Right cardiac atrium (tissue), 5 donors: ENCODE measurements at places on chromosomes 16 and 17.

GRCh38 chr16:86509759-86510464 lies 415 bp upstream of the FOXF1 start:
- no peak for DNase-seq

DNA sequence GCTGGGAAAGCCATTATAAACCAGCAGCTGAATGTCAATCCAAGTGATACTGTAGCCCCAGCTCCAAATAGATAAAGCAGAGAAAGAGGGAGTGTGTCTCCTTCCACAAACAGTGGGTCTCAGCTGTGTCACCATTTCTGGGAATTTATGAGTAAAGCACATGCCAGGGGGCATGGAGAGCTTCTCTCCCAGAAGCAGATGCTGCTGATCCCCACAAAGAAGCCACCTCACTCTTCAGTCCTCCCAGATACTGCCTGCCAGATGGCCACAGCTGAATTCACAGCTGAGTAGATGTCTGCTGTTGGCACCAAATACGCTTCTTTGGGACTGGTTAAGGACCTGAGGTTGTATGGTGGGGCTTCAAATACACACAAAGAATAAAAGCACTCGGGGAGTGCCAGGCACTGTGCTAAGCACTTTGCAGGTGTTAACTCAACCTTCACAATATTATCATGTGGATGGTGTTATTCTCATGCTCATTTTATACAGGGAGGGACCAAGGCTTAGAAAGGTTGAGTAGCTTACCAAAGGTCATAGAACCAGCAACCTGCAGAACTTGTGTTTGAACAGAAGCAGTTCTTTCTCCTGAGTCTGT lies 298.3 kb downstream of the CDH11 start:
- no peak for DNase-seq

GRCh38 chr17:66073384-66073783 lies 118.5 kb downstream of the CEP112 start:
- DNase-seq, result no peak

DNA sequence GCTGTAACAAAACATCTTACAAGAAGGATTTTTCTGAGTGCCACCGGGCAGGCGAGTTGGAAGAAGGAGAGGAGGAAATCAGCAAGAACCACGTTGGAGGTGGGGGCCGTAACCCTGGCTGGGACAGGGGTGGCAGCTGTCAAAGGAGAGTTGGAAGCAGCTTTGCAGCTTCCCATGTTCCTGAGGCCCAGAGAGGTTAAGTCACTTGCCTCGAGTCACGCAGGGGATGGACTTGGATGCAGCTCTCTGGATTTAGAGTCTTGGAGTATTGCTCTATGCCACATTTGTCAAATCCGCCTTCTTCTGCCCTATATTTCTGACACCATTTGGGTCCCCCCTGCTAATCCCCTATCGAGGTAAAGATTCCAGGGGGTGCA lies 83.0 kb upstream of the CIBAR2 start:
- DNase-seq, result peak; percentile 4

DNA sequence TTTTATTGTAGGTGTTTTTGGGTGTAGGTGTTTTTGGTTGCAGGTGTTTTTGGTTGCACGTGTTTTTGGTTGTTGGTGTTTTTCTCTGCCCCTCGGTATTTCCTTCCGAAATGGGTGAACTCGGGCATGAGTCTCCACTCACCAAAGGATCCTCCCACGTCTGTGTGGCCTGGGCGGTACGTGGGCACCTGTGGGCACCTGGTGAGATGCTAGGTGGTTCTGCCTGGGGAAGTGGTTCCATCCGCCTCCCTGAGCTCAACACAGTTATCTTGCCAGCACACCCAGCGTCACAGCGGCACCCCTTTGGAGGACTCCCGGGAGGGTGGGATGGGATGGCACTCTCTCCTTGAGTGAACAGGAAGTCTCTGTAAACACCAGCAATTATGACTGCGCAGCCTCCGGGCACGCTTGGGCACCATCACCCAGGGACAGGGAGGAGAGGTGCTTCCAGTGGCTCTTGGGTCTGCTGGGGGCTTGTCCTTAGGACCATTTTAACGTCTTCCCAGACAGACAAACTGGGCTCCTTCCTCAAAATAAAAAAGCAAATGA lies 29.8 kb downstream of the COX4I1 start:
- DNase-seq, result no peak

DNA sequence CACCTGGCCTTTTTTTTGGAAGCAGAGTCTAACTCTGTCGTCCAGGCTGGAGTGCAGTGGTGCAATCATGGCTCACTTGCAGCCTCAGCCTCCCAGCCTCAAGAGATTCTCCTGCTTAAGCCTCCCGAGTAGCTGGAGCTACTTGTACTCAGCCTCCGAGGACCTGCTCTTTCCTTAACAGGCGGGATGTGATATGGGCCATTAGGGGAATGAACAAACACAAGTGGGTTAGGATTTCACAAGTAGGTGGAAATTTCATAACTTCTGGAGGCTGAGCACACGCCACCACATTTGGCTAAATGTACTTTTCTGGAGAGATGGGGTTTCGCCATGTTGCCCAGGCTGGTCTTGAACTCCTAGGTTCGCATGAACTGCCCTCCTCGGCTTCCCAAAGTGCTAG lies 4.1 kb downstream of the PAM16 start:
- DNase-seq, result no peak

GRCh38 chr17:27417596-27418365 lies 38.5 kb upstream of the KSR1 start:
- DNase-seq, result no peak

GRCh38 chr17:63189930-63190329 lies 223.9 kb downstream of the TANC2 start:
- no peak for DNase-seq

DNA sequence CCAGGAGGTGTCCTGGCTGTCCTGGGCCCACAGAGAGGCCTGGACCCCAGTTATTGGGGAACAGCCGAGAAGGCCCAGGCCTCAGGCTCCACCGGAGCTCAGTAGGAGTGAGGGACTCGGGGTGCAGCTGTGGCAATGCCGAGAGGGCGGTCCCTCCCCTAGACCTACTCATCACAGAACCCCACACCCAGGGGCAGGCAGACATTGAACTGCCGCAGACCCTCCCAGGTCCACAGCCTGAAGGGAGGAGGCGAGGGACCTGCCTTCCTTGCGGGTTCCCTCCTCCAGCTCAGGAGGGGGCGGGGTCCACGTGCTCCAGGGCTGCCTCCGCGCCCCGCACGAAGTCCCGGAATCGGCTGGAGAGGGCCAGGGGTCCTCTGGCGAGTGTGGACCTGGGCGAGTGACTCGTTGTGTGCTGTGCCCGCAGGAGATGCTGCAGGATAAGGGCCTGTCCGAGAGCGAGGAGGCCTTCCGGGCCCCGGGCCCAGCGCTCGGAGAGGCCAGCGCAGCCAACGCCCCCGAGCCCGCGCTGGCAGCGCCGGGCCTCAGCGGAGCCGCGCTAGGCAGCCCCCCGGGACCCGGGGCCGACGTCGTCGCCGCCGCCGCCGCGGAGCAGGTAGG lies 3.9 kb downstream of the TBX4 start:
- DNase-seq, result no peak

DNA sequence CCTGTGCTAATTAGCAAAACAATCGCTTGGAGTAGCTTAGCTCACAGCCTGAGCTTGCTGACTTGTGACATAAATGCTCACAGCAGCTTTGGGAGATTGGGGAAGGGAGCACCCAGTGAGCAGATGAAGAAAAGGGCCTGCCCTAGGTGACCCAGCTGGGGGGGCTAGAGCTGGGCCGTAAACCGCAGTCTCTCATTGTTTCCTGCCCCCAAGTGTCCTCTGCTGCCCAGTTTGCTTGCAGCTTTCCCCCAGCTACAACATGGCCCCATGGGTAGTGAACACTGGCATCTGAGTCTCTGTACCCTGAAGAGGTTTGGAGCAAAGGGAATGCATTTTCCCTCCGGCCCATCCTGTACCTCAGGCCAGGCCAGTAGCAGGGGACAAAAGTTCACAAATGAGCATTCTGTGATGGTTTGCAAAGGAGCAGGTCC lies 349.4 kb downstream of the SLC39A11 start:
- DNase-seq, result no peak

DNA sequence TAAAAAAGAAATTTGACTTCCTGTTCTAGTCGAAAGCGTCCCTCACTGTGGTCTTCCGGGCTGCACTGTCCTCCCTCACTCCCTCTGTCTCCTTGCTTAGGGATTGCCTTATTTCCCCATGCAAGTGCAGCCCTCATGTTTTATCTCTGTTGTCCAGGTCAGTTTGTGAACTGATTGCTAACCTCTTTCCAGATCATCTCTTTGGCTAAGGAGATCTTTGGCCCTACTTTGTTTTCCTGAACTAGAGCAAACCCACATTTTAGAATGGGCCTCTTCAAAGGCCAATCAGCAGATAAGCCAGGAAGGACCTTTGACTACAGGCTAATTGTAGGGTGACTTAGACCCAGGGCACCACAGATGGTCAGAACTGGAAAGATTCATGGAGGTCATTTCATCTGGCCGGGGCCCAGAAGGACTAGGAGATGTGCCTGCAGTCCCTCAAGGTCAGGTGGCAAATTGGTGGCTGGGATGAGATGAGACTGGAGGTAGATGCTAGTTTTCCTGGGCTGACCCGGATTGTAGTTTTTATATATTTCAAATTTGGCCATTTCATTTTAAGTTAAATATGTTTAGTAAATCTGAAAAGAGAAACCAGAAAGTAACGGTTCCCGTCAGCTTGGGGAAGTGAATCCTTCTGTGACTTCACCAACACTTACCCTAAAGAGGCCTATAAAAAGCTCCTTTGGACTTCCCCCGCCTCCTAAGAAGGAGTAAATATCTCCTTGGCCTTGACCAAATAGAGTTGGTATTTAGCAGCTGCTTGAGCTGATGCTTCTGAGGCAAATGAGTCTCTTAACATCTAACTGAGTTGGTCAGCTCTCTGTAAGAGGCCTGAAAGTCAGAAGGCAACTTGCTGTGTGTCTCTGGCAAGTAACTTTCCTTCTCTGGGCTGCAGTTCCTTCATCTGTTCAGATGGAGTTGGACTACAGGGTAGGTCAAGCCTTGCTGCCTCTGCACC lies 6.2 kb upstream of the SLC25A19 start:
- no peak for DNase-seq

DNA sequence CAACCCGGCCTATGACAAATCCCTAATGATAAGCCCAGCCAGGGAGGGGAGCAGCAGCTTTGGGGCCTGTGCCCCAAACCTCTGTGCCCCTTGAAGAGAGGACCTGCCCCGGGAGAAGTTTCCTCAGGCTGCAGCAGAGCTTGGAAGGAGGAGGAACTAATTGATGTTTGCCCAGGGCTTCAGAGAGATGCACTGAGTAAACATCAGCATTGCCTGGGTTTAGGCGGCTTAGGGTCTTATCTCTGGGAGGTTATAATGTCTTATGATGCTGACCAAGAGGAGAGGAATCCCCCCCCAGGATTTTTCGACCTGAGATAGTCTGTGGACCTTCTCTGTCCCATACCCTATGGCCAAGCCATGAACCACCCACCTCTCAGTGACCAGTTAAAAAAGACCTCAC lies 148.7 kb upstream of the SDK2 start:
- no peak for DNase-seq

- DNase-seq, result no peak
These were observed 10.4 kb downstream of the PRR11 start for GRCh38 chr17:59165933-59166342.

DNA sequence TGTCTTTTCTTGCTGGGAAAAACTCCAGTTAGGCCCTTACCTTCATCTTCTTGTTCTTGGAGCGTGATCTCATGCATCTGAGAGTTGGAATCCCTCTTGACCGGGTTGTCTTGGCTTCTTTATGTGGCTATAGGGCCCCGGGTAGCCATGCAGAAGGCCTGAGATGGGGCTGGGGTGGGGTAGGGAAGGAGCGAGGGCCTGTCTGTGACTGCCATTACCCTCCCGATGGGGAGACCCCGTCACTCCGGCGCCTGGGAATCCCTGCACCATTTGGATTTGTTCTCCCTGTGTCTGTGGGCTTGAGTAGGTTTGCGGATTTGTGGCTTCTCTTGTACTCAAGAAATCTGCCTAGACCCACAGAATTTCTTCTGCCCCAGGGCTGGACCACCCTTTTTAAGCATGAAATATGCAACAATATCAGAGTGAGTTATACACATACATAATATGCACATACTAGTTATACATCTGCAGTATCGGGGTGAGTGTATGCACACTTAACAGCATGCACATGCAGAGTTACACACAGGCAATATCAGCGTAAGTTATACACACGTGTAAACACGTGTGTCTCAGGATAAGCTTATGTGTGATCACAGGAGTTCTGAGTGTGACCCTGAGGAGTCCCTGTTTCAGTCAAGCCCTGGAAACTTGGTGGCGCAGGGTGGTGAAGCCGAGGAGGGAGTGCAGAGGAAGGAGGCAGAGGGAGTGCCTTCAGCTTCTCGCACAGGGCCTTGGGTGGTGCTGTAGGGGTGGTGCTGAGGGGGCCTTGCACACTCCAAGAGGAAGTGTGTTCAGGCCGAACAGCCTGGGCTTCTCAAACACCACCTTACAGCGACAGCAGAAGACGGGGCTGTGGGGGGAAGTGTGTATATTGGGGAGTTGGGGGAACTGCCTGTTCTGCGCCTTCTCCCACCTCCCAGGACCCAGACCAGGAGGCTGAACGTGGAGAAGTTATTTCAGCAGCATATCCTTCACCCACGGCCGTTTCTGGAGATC lies 18.5 kb downstream of the CCDC42 start:
- no peak for DNase-seq

DNA sequence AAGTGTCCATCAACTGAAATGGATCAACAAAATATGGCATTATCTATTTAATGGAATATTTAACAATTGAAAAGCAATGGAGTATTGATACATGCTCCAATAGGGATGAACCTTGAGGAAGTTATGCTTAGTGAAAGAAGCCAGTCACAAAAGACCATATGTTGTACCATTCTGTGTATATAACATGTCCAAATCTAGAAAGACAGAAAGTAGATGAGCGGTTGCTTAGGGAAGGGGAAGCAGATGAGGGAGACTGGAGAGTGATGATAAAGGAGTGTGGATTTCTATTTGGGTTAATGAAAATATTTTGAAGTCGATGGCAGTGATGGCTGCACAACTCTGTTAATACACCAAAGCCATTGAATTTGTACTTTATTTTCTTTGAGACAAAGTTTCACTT lies 8.5 kb upstream of the ERN1 start:
- no peak for DNase-seq

GRCh38 chr16:86836503-86837129 lies 258.3 kb downstream of the FOXL1 start:
- DNase-seq, result no peak

DNA sequence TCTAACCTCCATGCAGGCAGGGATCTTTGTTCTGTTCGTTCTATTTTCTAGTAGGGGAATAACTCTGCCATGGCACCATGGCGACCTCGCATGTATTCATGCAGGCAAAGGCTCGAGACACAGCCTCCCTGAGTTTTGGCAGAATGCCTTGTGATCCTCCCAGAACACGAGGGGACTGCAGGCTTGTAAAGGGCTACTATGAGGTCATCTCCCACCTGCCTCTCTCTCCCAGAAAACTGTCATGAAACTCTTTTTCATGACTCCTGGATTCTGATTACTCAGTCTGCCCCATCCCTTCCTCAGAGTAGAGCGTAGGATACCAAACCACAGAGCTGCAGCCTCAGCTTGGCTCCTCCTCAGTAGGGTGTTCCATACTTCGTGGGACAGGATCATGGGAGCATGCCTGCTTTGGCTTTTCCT lies 64.3 kb downstream of the IGF2BP1 start:
- DNase-seq, result no peak

DNA sequence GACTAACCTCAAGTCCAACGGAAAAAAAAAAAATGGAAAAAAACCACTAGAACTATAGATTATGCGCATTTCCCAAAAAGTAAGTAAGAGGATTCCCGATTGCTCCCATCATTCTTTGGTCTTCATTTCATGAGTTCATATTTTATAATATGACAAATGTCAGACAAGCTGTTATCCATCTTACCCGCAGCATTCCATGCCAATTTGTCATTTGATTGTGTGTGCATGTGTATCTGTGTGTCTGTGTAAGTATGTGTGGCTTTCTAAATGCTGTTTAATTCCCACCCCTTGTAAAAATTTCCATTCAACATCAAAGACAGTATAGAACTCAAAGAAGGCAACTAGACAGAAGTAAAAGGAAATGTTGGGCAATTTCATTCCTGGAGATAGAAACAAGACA lies 434.1 kb downstream of the CDH11 start:
- no peak for DNase-seq
